ENCODE measurements at places on chromosomes 4 and X.

DNA sequence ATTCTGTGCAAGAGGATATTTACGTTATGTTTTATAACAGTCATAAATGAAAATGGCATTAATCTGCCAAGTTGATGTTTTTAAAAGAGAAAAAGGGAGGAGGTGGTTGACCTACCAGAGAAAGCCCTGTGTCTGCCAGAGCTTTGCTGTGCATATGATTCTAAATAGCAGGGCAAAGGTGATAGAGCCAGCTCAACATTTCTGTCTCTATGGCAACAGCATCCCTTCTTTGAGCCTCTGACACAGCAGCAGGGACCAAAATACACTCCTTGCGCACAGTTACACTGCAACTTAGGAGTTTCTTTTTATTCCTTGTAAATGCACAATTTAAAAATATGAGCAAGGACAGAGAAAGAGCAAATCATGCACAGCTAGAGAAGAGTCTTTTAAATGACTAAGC is 133.3 kb upstream of the RAI2 start:
- no peak for DNase-seq

GRCh38 chr4:83392562-83392961 is 57.9 kb upstream of the HPSE start:
- no peak for DNase-seq

GRCh38 chr4:174690665-174691064 is 138.4 kb downstream of the GLRA3 start:
- DNase-seq, result no peak

- DNase-seq, result no peak
Observed at GRCh38 chrX:131779741-131780140, 235.9 kb downstream of the OR13H1 start.

- no peak for DNase-seq
Observed at GRCh38 chr4:137345597-137345996, 186.7 kb downstream of the PCDH18 start.

- no peak for DNase-seq
Observed at GRCh38 chr4:96097040-96097607, 257.2 kb downstream of the PDHA2 start.

DNA sequence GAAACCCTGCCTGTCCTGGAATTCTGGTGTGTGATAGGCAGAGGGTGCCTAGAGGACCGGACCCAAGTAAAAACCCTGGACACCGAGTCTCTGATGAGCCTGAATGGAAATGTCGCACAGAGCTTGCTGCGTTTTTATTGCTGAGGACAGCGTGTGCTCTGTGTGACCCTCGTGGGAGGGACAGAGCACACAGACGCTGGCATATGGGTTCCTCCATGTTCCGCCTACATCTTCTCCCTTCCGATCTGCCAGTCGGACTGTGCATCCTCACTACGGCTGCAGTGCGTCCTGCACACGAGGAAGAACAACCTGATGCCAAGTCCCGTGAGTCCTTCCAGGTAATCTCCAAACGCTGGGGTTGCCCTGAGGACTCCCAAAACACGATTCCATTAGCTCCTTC is 68.3 kb downstream of the AFAP1 start:
- no peak for DNase-seq

- DNase-seq, result no peak
Observed at GRCh38 chr4:140448162-140448561, 20.7 kb upstream of the CLGN start.

- no peak for DNase-seq
Observed at GRCh38 chrX:123807835-123808416, 51.9 kb upstream of the XIAP start.

GRCh38 chr4:24243641-24244040 is 340.7 kb downstream of the DHX15 start:
- no peak for DNase-seq

GRCh38 chr4:181259081-181259709 is 984.0 kb upstream of the TENM3 start:
- no peak for DNase-seq

GRCh38 chr4:151851354-151851753 is 90.5 kb upstream of the GATB start:
- no peak for DNase-seq

- DNase-seq, result no peak
Observed at GRCh38 chrX:70916754-70917153, 8.2 kb upstream of the TEX11 start.

DNA sequence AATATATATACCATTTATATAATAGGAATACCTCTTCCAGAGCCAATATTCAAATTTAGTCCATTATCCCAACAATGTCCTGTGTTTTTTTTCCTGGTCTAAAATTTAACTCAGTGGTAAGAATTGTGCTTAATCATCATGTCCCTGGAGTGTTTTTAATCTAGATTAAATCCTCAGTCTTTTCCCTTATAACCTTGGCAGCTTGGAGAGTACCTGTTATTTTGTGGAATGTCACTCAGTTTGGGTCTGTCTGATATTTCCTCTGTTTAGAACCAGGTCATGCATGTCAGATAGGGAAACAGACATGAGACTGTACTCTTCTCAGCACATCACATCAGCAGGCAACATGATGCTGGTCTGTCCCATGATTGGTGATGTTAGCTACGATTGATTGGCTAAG is 96.6 kb downstream of the HPGD start:
- DNase-seq, result no peak

GRCh38 chrX:71679575-71680207 is 12.3 kb downstream of the LOC101059915 start:
- DNase-seq, result no peak

GRCh38 chrX:154712781-154713740 is 37.8 kb downstream of the GAB3 start:
- DNase-seq, result no peak

GRCh38 chrX:11533199-11533651 is 132.5 kb downstream of the ARHGAP6 start:
- no peak for DNase-seq
